Activated naive CD4-positive, alpha-beta T cell treated with anti-CD3 and anti-CD28 coated beads, Interleukin-2, amount 10 ng/mL, durations not matched to agents 7 days and 5 days (primary cell): ENCODE measurements at places on chromosomes 1 and 21.

DNA sequence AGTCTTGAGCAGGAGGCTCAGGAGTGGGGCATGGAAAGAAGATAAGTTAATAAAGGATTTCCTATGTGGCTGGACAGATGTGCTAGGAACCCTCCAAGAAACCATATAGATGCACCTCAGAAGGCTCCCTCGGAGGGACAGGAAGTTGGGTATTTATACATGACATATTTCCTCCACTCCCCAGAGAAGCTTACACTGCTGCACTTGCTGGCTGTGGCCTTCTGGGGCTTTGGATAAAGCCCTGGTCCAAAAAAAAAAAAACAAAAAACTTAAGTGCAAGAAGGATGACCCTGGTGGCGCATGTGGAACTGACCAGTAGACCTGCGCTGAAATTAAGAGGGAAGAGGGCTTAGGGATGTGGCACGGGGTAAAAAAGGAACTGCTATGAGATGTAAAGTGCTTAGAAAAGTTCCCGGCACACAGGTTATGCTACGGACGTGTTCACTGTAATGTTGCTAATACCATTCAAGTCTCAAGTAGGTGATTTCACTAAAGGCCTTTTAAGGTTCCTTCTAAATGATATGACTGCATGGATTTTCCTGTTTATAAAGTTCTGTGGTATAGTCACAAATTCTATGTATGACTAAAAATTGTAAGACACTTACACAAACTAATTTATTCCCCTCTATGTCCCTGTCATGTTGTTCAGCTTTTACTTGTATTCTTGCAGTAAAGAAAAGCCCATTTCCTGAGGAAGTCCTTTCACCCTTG, 253.6 kb downstream of the HMCN1 start:
- DNase-seq, result no peak

DNA sequence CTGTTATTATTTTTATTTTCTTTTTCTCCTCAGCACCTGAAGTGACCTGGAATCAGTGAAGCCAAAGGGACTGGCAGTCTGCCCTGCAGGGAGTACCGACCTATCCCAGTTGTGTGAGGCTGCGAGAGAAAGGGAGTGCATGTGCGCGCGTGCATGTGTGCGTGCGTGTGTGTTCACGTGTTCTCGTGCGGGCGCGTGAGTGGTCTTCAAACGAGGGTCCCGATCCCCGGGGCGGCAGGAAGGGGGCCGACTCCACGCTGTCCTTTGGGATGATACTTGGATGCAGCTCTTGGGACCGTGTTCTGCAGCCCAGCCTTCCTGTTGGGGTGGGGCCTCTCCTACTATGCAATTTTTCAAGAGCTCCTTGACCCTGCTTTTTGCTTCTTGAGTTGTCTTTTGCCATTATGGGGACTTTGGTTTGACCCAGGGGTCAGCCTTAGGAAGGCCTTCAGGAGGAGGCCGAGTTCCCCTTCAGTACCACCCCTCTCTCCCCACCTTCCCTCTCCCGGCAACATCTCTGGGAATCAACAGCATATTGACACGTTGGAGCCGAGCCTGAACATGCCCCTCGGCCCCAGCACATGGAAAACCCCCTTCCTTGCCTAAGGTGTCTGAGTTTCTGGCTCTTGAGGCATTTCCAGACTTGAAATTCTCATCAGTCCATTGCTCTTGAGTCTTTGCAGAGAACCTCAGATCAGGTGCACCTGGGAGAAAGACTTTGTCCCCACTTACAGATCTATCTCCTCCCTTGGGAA, 123.3 kb downstream of the PRDM2 start:
- no peak for DNase-seq

- DNase-seq, result no peak
These were observed 775 bp upstream of the PRPF38B start for GRCh38 chr1:108691128-108691941.

GRCh38 chr1:225825078-225825477, 15.2 kb downstream of the EPHX1 start:
- no peak for DNase-seq

GRCh38 chr1:24735156-24735508, 10.1 kb upstream of the CLIC4 start:
- DNase-seq, result no peak

DNA sequence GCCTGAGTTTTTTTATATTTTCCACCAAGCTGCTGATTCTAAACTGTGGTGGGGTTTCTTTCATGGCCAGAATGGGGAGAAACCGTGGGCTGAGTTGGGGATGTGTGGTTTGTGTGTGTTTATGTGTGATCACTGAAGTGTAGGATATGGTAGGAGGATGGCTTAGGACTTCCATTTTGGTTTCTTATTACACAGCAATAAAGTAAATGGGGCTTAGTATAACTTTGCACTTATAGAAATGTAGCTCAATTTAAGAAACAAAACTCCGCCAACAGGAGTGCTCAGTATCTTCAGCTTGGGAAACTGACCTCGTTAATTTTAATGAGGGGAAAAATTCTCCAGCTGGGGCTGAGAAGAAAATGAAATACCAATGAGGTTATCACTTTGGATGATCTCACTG, 77.8 kb downstream of the PBX1 start:
- DNase-seq, result no peak

DNA sequence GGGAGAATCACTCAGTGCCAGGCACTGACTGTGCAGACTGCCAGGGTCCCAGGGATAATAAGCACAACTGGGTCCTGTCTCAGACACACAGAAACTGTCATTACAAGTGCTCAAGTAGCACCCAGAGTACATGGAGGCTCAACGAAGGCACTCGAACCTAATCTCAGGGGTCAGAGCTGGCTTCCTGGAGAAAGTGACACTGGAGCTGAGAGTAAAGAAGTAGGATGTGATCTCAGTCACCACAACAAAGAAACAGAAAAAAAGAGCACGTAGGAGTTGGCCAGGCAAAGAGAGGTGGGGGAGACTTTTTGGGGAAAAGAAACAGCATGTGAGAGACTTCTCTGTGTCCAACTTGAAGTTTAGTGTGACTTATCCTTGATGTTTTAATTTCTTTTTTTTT, 1.3 kb downstream of the CATSPER4 start:
- DNase-seq, result peak; percentile 65

DNA sequence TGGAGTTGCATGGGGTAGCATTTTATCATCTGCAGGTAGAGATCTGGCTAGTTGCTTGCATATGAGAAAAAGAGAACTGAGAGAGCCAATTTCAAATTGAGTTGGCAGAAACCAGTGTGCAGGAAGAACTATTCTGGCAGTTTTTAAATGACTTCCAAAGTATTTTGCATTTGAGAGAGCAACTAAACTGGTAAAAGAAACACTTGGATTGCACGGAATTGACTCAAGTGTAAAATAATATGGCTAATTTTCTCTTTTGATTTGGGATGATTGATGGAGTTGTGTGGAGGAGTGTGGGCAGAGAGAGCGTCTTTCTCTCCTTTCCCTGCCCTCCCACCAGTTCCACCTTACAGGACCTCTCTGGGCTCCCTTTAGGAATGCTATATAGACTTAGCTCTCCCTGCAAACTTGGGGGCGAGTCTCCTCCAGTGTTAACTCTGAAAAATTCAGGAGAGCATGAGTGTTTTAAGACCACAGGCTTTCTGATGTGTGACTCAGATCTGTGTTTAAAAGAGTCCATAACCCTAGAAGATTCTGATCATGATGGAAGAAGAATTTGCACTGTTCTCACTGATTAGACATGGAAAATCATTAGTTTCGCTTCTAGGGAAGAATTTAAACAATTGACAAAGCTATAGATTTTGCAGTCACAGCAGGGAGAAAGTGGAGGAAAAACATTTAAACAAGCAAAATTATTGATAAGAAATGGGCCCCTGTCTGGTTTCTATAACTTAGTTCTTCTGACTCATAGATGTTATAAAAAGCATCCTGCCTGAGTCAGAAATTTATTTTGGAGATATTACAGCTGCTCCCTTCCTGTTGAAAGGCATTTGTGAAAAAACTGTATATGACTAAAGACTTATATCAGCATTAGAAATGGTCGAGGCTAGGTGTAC, 24.9 kb upstream of the CTBS start:
- DNase-seq, result no peak

DNA sequence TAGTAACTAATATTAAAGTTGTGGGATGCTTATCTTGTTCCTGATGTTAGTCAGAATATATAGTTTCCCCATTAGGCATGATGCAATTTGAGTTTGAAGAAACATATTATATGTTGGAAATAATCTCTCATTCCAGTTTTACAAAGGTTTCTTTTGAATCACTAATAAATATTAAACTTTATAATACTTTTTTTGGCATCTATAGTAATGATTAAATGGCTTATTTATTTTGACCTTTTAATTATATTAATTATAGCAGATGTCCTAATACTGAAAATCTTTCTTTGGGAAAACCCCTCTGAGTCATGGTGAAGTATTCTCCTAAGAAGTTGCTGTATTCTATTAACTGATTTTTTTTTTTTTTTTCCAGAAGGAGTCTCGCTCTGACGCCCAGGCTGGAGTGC, 28.5 kb upstream of the PTGS2 start:
- no peak for DNase-seq

DNA sequence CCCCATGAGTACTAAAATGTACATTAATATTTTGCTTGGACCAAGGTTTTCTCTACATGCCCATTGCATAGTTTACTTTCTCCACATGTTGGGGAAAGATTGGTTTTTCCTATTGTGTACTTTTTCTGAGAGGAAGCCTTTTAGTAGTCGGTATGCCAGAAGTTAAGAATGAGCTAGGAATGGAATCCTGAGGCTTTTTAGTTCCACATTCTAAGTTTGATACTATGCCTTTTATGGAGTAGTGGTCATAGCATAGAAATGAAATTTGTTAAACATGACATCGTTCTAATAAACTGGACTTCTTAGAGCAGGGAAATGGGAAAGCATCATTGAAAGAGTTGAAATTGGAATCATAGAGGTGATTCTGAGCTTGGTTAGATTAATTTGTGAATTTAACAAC, 64.3 kb downstream of the BCL9 start:
- no peak for DNase-seq

DNA sequence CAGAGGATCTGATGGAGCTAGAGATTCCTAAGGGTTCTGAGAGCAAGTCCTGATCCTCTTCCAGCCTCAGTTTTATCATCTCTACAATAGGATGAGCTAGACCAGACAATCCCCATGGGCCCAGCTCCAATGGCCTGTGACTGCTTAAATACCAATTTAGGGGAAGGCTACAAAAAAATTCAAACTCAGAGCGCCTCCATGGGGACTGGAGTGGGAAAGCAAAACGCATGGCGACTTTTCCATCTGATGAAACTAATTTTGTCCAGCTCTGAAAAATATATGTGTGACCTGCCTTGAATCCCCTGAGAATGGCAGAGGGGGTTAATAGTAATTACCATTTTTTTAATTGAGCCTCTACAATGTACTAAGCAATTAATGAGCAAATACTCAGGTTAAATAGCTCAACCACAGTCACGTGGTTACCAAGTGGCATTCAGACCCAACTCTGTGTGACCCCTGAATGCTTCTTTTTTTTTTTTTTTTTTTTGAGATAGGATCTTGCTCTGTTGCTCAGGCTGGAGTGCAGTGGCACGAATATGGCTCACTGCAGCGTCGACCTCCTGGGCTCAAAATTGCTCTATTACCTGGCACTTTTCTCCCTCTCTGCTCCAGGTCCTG, 8.4 kb downstream of the EXTL1 start:
- no peak for DNase-seq

- no peak for DNase-seq
These were observed 52.1 kb upstream of the DIPK1A start for GRCh38 chr1:93013145-93014065.

DNA sequence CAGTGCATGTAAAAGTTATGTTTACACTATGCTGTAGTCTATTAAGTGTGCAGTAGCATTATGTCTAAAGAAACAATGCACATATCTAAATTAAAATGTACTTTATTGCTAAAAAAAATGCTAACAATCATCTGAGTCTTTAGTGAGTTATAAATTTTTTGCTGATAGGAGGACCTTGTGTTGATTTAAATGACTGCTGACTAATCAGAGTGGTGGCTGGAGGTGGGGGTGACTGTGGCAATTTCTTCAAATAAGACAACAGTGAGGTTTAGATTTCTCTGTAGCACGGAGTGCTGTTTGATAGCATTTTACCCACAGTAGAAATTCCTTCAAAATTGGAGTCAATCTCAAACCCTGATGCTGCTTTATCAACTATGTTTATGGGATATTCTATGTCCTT, 37.0 kb downstream of the HS2ST1 start:
- DNase-seq, result no peak

DNA sequence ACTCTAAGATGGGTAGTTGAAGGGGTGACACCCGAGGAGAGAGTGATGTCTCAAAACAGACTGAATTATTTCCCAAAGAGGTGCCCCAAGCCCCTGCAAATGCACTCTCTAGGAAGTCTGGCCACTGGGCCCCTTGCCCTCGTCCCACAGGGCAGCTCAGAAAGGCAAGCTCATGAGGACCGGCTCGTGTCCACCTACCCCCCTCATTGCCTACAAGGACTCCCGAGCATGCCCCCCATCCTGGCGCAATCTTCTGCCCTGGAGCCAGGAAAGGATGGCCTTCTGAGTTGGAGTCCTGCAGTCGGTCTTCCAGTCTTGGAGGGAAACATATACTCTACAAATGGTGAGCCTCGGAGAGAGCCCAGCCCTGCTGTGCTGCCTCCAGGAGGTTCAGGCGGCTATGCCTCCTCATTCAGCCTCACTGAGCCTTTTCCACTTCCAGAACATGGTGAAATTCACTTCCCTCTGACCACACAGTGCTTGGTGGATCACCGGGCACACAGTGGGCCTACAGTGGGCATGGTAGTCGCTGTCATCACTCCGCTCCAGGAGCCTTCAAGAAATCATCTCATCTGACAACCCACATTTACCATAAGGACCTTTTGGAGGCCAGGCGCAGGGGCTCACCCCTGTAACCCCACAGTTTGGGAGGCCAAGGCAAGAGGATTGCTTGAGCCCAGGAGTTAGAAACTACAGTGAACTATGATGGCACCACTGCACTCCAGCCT, 5.8 kb upstream of the WNT3A start:
- no peak for DNase-seq

- no peak for DNase-seq
These were observed 306.0 kb downstream of the NPHP4 start for GRCh38 chr1:5686195-5686594.

GRCh38 chr21:39712976-39713375, 32.0 kb upstream of the IGSF5 start:
- DNase-seq, result no peak

- DNase-seq, result no peak
These were observed 53.7 kb downstream of the TP53BP2 start for GRCh38 chr1:223792046-223792445.

DNA sequence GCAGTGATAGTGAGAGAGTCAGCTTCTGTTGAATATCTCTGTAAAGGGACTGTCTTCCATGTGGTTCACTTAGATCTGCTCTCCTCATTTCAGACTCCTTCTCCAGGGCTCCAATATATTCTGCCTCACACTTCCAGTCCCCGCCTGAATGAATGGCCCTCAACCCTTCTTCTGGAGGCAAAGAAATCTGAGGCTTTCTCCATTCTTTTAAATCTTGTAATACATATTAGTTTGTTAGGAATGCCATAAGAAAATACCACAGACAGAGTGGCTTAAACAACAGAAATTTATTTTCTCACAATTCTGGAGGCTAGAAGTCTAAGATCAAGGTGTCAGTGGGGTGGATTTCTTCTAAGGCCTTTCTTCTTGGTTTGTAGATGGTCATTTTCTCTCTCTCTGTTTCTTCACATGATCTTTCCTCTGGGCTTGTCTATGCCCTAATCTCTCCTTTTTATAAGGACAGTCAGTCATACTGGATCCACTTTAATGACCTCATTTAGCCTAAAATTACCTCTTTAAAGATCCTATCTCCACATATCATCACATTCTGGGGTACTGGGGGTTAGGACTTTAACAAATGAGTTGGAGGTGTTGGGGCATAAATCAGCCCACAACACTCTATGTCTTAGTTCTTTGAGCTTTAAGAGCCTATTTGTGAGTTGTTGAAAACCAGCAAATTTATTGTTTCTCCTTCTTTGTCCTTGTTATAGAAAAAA, 128.5 kb upstream of the KCNK2 start:
- DNase-seq, result no peak
